ENCODE measurements at places on chromosomes 3 and 15. TPM values are rescaled to one million over a fixed set of nuclear protein-coding genes. Genes with fewer than 3 reads are reported as not detected.

The ACKR4 gene
- total RNA-seq: 4.2 TPM

The ZKSCAN7 gene
- 6.4 TPM for total RNA-seq

DNA sequence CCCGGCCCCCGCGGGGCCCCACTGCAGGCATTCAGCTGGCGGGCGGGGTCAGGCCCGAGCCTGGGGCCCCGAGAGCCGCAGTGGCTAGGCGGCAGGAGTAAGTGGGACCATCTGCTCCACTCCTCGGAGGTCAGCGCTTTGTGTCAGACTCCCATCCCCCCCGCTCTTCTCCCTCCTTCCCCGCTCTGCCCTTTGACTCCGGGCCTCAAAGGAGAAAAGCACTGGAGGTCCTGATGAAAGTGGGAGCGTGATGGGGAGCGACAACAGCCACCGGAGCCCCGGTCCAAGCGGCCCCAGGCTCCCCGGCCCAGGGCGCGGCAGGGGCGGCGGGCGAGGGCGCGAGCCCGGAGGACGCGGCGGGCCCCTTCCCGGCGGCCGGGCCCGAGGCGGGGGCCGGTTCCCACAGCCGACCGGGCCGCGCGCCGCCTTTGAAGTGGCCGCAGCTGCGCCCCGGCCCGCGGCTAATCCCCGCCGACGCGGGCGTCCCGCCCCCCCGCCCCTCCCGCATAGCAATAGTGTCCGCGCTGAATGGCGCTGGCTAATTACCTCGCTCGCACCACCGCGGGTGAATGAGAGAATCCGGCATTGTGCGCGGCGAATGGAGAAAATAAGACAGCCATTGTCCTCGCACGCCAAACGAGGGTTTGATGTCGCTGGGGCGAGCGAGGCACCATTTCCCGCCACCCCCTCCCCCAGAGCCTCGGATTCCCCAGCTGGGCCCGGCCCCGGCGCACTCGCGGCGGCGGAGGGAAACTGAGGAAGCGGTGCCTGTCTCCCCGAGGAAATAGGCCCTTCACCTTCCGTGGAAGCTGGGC, 22.4 kb downstream of the IGDCC3 start:
- no peak for DNase-seq

DNA sequence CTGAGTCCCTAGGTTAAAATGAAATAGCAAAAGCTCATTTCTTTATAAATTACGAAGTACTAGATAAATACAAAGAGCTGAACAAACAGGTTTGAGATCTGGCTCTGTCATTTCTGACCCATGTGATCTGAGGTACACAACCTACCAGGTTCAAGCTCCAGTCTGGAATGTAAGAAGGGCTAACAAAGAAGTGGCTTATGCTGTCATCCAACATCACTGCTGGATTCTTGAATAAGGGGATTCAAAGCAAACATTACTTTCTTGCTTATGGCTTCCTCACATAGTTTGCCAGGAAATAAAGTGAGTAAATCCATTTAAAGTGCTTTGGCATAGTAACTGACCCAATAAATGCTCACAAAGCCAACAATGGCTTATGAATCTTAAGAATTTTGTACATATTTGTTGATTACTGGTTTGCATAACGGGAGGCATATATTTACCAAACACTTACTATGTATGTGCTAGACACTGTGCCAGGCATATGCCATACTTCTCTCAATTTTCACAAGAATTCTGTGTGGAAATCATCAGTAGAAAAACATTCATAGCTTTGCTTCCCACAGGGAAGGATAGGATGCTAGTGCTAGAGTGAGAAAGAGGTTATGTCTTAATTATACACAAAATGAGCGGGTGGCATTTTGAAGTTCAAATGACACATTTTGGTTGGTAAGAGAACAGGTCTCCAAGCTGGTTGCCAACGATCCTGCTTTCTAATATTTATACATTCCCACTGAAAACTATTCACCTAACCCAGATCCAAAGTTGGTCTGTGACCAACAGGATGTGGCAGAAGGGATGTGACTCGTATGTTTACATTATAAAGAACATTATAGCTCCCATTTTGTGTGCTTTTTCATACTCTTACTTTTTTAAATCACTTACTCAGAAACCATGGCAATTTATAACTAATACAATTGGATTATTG, 38.7 kb upstream of the CSPG5 start:
- no peak for DNase-seq

GRCh38 chr3:38173834-38174418, 8.6 kb downstream of the OXSR1 start:
- DNase-seq: no peak
